HFFc6 (cell line): ENCODE measurements at places on chromosomes 12 and 14. TPM values are rescaled to one million over a fixed set of nuclear protein-coding genes. Genes with fewer than 3 reads are reported as not detected.
A peak's percentile ranks its signal among the peaks of the same experiment; 100 is the strongest.

- no peak for DNase-seq
Observed at GRCh38 chr12:83197483-83197914, 510.8 kb downstream of the TMTC2 start.

DNA sequence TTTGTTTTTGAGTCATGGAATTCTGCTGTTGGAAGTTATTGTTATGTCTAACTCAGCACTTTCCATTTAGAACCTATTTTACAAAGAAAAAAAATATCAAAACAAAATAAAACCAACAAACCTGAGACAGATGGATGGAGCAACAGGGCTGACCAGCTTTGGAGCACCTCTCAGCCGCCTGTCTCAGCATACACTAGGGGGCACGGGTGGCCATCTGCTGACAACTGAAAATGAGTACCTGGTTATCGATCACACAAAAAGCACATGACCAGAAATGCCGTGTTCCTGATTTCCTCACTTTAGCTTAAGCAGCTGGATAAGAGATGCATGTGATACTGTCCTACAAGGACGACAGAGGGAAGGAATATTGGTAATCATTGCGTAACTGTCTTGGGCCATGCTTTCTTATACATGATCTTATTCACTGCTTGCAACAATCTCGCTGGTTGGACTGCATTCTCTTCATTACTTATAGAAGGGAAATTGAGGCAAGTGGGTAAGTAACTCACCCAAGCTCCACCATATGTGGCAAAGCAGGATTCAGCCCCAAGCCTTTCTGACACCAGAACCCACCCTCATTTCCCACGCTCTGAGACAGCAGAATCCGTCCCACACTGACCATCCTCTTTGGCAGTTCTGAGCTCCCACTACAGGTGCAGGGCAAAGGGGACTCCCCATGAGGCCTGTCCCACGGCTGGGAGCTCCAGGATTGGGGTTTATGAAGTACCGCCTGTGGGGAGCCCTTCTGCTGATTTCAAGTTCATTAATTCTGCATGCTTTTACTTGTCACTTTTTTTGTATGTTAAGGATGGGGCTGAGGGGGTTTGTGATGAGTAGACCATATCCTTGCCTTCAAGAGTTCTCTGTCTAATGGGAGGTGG is 43.5 kb downstream of the C14orf132 start:
- DNase-seq, result no peak

GRCh38 chr14:70721542-70721941 is 79.8 kb downstream of the TTC9 start:
- peak; percentile 16 for DNase-seq

ARF3 gene
- total RNA-seq, result 202 to 219 TPM (median 206 TPM) in 3 replicates
